ENCODE measurements at places on chromosomes 7 and 10.

DNA sequence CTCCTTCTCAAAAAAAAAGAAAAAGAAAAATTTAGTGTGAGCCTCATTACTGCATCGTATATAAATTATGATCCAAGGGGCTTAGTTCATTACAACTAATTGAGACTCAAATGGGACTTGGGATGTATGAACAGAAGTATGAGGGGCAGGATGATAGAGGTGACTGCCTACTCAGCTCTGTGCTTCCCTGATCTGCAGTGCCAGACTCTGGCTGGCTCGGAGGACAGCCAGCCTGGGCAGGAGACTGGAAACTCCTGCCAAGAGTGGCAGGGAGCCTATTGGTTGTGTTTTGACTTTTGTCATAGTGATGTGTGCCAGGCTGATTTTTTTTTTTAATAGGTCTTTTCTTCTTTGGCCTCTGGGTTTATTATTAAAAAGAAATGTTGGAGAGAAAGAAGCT, 73.8 kb upstream of the GTF2IRD1 start:
- DNase-seq, result no peak

- DNase-seq, result no peak
Measured at GRCh38 chr7:698515-699475, 27.7 kb upstream of the DNAAF5 start.

- DNase-seq, result no peak
Measured at GRCh38 chr10:102113261-102113955, 6.8 kb downstream of the LDB1 start.

GRCh38 chr7:156401617-156402016, 239.0 kb upstream of the RNF32 start:
- DNase-seq, result no peak

GRCh38 chr7:143395187-143396149, 13.2 kb downstream of the EPHA1 start:
- DNase-seq, result no peak

- no peak for DNase-seq
Measured at GRCh38 chr10:25383686-25384085, 208.9 kb downstream of the GPR158 start.

GRCh38 chr7:42176724-42177101, 60.3 kb downstream of the GLI3 start:
- DNase-seq, result no peak

GRCh38 chr10:72335394-72336258, 19.1 kb downstream of the DNAJB12 start:
- DNase-seq, result no peak

DNA sequence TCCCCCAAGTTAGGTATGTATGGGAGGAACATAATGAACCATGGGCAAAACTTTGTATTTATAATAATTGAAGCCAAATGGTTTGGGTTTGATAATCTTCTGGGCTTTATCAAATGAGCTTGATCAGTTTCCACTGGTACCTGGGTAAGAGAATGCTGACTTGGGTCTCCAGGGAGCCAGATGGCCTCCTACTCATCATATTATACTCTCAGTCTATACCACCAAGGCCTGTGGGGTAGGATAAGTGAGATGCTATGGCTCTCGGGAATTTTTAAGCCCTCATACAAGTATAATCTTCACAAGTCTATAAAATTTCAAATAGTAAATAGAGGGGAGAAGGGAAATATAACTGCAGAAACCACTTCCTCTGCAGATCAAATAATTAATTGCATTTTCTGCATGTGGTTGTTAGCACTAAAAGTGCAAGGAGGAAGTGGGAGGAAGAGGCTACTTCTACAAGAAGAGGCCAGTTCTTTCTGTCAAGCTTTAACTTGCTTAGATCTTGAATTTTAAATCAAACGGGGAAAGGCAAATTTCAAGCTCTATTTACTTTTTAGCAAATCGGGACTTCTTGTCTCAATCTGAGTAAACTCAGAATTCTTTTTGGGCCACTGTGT, 349.0 kb downstream of the SORCS1 start:
- DNase-seq, result no peak

- DNase-seq, result no peak
Measured at GRCh38 chr10:13990946-13991345, 339.8 kb downstream of the FRMD4A start.

DNA sequence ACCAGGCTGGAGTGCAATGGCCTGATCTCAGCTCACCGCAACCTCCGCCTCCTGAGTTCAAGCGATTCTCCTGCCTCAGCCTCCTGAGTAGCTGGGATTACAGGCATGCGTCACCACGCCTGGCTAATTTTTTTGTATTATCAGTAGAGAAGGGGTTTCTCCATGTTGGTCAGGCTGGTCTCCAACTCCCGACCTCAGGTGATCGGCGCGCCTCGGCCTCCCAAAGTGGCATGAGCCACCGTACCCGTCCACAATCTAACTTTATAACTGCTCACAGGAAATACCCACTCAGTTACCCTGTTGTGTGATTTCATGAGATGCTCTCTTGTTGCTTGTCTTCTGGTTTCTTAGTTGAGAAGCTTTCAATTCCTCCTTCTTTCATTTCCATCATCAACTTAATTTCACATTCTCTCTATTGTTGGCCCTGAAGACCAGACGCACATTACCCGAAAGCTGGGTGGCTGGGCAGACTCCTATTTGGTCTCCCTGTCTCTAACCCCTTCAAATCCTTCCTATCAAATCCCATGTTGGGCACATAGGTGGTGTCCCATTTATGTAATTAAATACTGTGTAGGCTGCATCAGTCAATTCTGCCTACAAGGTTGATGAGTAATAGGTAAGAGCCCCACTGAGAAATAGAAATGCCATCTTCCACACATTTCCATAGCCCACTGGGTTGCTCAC, 1.1 kb upstream of the GSTO2 start:
- no peak for DNase-seq

DNA sequence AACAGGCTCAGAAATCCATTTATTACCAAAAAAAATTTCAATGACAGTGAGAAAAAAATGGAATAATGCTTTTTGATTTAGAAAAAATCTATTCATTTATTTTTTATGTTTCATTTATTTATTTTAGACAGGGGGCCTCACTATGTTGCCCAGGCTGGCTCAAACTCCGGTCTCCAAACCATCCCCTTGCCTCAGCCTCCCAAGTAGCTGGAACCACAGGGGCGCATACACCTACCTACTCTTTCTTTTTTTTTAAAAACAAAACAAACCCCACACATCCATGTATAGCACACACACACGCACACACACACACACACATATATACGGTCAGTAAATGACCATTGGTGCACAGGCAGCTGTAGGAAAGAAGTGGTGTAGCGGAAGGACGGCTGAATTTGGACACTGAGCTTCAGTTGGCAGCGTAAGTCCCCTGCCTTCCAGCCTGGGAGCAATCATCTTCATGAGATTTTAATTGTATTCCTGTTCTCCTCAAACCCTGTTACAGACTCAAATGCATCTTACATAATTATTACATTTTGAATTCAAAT, 28.8 kb downstream of the ARL4A start:
- DNase-seq, result no peak

DNA sequence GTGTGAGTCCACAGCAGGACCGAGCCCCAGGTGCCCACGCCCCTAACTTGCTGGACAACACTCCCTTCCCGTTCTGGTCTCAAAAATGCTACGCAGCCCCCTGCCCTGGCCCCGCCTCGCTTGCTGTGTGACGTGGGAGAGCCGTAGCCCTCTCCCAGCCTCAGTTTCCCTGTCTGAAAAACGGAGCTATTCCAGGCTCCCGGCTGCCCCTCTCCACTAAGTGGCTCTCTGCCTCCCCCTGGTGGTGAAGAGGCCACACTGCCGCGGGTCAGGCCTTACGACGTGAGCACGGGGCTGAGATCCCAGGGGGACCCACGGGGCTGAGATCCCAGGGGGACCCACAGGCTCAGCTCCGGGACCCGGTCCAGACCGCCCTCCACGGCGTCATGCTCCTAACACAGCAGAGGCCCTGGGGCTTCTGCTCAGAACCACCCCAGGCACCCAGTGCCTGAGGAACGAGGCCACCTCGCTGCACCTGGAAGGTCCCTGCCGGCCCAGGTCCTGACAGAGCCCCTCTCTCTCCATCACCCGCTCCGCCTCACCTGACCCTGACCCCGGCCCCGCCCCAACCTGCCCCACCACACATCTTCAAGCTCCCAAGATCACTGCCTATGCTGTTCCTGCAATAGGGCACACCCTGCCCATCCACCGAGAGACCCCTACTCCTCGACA, 26.7 kb downstream of the MICALL2 start:
- DNase-seq, result peak; percentile 85

GRCh38 chr10:125538947-125539731, 143.8 kb downstream of the TEX36 start:
- DNase-seq, result no peak

DNA sequence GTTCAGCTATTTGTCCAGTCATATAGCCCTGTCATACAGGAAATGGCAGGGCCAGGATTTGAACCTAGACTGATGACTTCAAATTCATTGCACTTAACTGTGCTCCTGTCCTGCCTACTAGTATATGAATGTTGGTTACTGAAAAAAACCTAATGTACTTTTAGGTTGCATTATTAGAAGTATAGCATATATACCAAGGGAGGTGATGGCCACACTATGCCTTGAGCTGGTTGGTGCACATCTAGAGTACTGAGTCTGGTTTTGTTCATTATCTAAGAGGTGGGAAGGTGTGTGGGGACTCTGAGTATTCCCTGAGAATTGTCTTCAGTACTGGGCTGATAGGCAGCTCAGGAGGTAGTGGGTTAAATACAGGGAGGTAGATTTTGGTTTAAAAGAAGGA, 88.0 kb downstream of the NEURL1 start:
- DNase-seq, result no peak

DNA sequence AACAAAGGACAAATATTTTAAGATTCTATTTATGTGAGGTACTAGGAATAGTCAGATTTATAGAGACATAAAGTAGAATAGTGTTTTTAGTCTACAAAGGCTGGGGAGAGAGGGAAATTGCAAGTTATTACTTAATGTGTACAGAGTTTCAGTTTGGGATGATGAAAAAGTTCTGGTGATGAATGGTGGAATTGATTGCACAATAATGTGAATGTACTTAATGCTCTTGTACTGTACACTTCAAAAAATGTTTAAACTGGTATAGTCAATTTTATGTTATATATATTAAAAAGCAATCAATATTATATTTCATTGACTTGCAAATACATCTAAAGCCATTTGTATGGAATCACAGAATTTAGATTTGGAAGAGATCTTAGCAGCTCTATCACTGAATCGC, 213.4 kb downstream of the PPP1R3A start:
- no peak for DNase-seq

- no peak for DNase-seq
Measured at GRCh38 chr10:29970012-29970396, 89.4 kb downstream of the JCAD start.

DNA sequence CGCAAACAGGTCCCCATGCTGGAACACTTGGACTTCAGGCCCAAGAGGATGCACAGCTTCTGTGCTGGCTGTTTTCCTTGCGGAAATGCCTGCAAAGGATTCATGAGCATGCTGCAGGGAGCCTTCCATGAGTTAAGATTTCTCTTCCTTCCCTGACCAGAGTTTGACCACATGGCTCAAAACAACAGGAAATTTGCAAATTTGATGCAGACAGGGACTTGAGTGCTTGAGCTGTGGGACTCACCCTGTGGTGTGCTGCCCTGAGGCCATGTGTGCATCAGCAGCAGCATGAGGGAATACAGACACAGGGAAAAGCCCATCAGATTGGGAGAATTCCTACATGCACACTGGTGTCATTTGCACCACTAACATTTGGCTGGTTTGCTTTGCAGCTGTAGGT, 195.4 kb downstream of the CDC14C start:
- no peak for DNase-seq

GRCh38 chr10:99809931-99810615, 27.6 kb downstream of the ABCC2 start:
- DNase-seq, result no peak

DNA sequence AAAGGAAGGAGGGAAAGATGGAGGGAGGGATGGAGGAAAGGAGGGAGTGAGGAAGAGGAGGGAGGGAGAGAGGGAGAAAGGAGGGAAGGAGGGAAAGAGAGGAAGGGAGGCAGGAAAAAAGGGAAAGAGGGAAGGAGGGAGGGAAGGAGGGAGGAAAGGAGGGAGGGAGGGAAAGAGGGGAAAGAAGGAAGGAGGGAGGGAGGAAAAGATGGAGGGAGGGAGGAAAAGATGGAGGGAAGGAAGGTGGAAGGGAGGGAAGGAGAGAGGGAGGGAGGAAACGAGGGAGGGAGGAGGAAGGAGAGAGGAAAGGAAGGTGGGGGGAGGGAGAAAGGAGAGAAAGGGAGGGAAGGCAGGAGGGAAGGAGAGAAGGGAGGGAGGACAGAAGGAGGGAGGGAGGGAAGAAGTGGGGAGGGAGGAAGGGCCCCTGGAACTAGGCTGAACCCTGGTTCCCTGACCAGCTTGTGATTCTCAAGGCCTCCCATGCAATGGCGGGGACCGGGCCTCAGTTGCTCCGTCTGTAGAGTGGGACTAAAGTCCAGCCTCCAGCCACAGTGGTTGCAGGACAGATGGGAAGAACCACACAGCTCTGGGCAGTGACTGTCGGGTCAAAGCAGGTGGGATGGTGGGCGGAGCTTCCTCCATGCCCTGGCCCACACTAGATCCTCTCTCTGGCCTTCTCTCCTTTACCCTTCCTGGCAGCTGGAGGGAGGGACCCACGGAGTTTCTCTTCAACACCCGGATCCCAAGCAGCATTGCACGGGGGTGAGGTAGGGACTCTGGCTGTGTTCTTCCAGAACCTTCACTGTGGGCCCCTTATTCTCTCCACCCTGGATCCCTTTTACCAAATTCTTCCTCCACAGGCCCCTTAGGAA, 4.3 kb upstream of the TTYH3 start:
- no peak for DNase-seq

- DNase-seq, result no peak
Measured at GRCh38 chr10:2303169-2303568, 565.8 kb upstream of the ADARB2 start.
